ENCODE measurements at places on chromosomes 1 and 21.

DNA sequence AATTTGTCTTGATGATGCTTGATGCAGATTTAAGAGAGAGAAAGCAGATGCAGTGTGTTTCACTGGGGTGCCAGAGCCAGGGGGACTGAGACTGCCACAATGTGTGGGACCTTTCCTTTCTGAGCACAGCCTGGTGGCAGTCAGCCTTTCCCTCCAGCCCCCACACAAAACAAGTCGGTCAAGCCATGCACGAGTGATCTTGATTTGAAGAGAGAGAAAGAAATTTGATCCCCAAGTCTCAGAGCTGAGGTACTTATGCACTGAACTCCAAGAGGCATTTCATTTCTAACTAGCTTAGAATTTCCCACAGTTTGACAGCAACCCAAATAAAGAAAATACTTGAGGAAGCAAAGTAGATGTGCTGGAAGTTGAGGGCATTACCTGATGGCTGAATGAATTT is 193.8 kb downstream of the ST6GALNAC3 start:
- peak; percentile 26 for DNase-seq

DNA sequence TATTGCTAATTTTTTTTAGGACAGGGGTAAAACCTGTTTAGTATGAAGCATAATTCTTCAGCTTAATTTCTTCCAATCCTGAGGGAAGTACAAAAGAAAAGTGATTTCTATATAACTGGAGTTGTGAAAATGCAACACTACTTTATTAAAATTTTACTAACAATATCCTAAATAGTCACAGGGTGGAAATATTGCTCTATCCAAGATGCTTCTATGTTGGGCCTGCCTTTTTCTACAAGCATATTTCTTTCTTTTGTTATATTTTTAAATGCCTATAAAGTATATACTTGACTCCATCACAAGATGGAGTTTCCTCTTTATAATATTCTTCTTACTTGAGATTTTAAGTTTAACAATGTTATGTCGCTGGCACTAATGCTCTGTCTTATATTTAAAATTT is 37.9 kb downstream of the DTL start:
- no peak for DNase-seq

- DNase-seq = no peak
Measured at GRCh38 chr1:40965531-40965930, 14.0 kb upstream of the CTPS1 start.

DNA sequence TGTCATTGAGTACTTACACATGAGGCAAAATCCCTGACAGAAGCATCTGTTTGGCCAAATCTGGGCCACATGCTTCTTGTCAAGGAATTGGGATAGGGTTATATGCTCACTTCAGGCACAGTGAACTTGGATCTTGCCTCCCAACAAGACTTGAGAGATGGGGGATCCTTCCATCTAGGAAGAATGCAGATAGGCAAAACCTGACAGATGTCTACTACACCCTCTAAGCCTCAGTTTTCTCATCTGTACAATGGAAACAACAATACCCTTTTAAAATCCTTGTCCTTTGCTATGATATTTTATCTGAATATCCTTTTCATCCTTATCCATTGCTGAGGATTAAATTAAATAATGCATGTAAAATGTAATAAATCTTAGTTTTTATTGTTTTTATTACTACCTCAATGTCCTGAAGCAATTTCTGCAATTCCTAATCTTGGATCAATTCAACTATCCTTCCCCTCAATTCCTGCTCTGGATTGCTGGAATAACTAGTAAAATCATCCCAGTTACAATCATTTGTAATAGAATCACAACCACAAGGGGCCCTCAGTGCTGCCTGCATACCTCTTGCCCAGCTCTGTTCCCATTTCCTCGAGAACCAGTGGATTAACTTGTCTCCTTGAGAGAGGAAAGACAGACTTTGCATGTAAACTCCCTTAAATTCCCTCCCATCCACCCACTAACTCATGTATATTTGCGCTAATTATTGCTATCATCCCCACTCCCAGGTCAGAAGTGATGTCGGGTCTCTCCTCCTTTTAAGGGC is 8.1 kb upstream of the XPR1 start:
- no peak for DNase-seq

GRCh38 chr1:201427963-201428362 is 6.4 kb upstream of the TNNI1 start:
- DNase-seq = no peak

- no peak for DNase-seq
Measured at GRCh38 chr1:192521734-192522133, 53.8 kb upstream of the RGS1 start.

All from right lung (tissue), 10 donors.